Stomach (tissue), 19 donors: ENCODE measurements at places on chromosomes 11 and 22. TPM values are rescaled to one million over a fixed set of nuclear protein-coding genes. Genes with fewer than 3 reads are reported as not detected.
A peak's percentile ranks its signal among the peaks of the same experiment; 100 is the strongest.

DNA sequence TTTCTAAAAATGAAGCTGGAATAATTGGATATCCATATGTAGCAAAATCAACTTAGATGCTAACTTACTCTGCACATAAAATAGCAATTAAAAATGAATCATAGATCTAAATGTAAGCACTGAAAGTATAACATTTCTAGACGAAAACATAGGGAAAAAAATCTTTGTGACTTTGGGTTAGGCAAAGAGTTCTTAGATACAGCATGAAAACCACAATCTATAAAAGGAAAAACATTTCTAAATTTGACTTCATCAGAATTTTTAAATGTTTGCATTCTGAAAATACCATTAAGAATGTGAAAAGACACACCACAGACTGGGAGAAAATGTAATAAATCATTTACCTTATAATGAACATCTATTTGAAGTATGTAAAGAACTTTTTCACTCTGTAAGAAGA is 128.8 kb downstream of the APIP start:
- no peak overlapping the region for H3K4me3 ChIP-seq
- no peak for DNase-seq
- peaks cover 3% of the 10 kb centered on the region for H3K4me1 ChIP-seq
- H3K27ac ChIP-seq = no peak overlapping the region
- no peaks in the 10 kb centered on the region for H3K27me3 ChIP-seq
- H3K36me3 ChIP-seq = no peaks in the 10 kb centered on the region

DNA sequence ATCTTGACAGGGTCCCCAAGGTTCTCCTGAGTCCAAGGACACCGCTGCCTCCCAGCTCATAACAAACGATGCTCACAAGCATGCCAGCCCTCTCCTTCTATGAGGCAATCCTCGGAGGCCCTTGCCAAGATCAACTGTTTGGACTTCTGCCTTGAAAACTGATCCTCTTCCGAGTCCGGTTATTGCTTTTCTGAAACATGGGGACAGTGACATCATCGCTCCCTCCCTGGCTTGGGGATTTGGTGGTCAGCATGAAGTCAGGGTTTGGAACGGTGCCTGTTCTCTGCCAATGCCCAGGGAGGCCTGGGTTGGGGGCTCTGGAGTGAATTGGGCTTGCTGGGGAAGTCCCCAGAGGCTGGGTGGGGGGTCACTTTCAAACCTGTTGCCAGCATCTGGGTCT is 149.3 kb downstream of the FBXO7 start:
- H3K4me3 ChIP-seq = no peak overlapping the region
- peaks cover 7% of the 10 kb centered on the region for H3K27me3 ChIP-seq
- peaks cover 26% of the 10 kb centered on the region for H3K4me1 ChIP-seq
- H3K36me3 ChIP-seq = no peaks in the 10 kb centered on the region
- H3K27ac ChIP-seq = peak overlapping the region; percentile 35

GRCh38 chr22:49570032-49570848 is 257.4 kb downstream of the BRD1 start:
- no peak overlapping the region for H3K4me3 ChIP-seq
- no peaks in the 10 kb centered on the region for H3K36me3 ChIP-seq
- no peak overlapping the region for H3K27ac ChIP-seq
- no peaks in the 10 kb centered on the region for H3K27me3 ChIP-seq
- H3K4me1 ChIP-seq = no peaks in the 10 kb centered on the region

DNA sequence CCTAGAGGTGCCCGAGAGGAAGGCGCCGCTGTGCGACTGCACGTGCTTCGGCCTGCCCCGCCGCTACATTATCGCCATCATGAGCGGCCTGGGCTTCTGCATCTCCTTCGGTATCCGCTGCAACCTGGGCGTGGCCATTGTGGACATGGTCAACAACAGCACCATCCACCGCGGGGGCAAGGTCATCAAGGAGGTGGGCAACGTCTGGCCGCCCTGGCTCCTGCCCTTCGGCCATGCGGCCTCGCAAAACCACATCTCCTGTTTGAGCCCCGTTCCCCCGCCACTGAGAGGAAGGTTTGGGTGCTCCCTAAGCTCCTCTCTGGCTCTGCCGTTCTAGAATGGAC is 3.4 kb downstream of the SLC17A6 start:
- no peak overlapping the region for H3K27ac ChIP-seq
- H3K27me3 ChIP-seq = peaks cover 90% of the 10 kb centered on the region
- DNase-seq = no peak
- H3K4me1 ChIP-seq = peaks cover 26% of the 10 kb centered on the region
- no peak overlapping the region for H3K4me3 ChIP-seq

- no peaks in the 10 kb centered on the region for H3K27me3 ChIP-seq
- H3K4me3 ChIP-seq = no peak overlapping the region
- no peaks in the 10 kb centered on the region for H3K36me3 ChIP-seq
- peak overlapping the region; percentile 68 for H3K27ac ChIP-seq
- DNase-seq = peak; percentile 50
These were observed 17.0 kb downstream of the MOGAT2 start for GRCh38 chr11:75734491-75735180.

- H3K36me3 ChIP-seq = no peaks in the 10 kb centered on the region
- no peaks in the 10 kb centered on the region for H3K4me1 ChIP-seq
- no peak overlapping the region for H3K27ac ChIP-seq
- no peak overlapping the region for H3K4me3 ChIP-seq
- no peak for DNase-seq
These were observed 70.8 kb downstream of the SHANK2 start for GRCh38 chr11:71181566-71181965.

Gene PLEKHB1
- 10.3 TPM for total RNA-seq

DNA sequence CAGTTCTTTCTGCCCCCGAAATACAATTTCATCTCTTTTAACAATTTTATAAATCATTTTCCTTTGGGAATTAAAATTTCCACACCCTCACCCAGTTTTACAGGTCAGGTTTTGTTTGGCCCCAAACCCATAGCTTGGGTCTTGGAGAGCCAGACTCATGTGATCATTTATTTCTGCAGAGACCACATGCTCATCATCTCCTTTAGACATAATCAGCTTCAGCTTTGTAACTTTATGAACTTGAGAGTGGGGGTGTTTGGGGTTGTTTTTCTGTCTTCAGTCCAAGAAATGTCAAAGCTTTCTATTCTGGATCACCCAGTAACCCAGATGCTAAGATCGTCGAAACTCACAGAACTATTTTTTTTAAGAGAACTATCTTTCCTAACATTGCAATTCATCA is 70.9 kb downstream of the DBX1 start:
- H3K36me3 ChIP-seq = peaks cover 82% of the 10 kb centered on the region
- no peak overlapping the region for H3K27ac ChIP-seq
- peaks cover 24% of the 10 kb centered on the region for H3K4me1 ChIP-seq
- no peaks in the 10 kb centered on the region for H3K27me3 ChIP-seq

DNA sequence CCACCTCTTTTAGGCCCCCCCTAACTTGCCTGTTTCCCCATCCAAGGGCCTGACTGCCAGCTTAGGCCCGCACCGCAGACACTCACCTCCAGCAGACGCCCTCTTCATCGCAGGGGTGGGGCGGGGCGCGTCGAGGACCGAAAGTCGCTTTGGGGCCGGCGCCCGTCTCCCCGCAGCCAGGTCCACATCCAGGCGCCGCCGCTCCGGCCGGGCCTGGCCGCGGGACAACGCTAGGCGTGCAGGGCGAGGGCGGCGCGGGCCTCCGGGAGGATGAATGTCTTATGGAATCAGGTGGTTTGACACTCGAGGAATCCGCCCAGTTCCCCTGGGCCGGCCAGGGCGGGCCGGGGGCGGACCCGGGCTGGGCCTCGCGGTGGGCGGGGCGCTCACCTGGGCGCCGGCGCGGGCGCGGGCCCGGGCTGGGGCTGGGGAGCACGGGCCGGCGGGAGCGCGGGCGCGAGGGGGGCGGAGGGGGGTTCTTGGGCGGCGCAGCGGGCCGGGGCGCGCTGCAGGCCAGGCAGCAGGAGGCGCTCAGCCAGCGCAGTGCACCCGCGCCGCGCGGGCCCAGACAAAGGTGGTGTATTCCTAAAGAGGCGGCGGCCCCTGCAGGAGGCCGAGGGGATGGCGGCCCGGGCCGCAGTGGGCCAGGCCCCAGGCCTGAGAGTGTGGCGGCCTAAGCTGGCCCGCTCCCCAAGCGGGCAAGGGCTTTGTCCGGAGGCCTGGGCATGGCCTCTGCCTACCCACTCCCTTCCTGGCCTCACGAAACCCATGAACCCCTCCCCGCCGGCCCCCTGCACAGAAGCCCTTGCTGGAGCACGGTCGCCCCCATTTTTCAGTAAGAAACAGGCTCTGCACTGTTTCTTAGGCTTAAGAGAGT is 177.6 kb downstream of the IGLL1 start:
- H3K27me3 ChIP-seq = no peaks in the 10 kb centered on the region
- no peaks in the 10 kb centered on the region for H3K36me3 ChIP-seq
- DNase-seq = peak; percentile 75
- H3K4me1 ChIP-seq = no peaks in the 10 kb centered on the region
